Mesothelial cell of epicardium (in vitro differentiated cells): ENCODE measurements at places on chromosomes 16 and 17. TPM values are rescaled to one million over a fixed set of nuclear protein-coding genes. Genes with fewer than 3 reads are reported as not detected.
A peak's percentile ranks its signal among the peaks of the same experiment; 100 is the strongest.

GRCh38 chr16:13110124-13110796, 208.9 kb downstream of the SHISA9 start:
- H3K4me3 ChIP-seq, result no peak overlapping the region
- H3K27me3 ChIP-seq, result no peaks in the 10 kb centered on the region
- no peak overlapping the region for H3K27ac ChIP-seq
- no peaks in the 10 kb centered on the region for H3K36me3 ChIP-seq
- DNase-seq, result no peak

Gene WNT9B
- total RNA-seq, result 1.2 to 2.0 TPM (median 1.6 TPM) in 3 replicates

GRCh38 chr16:20372701-20373100, 20.2 kb upstream of the UMOD start:
- no peak overlapping the region for H3K27ac ChIP-seq
- H3K27me3 ChIP-seq, result peaks cover 49% of the 10 kb centered on the region
- H3K36me3 ChIP-seq, result no peaks in the 10 kb centered on the region

GRCh38 chr17:68785565-68786486, 169.4 kb downstream of the ABCA8 start:
- no peak for DNase-seq
- peaks cover 40% of the 10 kb centered on the region for H3K27me3 ChIP-seq
- no peak overlapping the region for H3K27ac ChIP-seq

DNA sequence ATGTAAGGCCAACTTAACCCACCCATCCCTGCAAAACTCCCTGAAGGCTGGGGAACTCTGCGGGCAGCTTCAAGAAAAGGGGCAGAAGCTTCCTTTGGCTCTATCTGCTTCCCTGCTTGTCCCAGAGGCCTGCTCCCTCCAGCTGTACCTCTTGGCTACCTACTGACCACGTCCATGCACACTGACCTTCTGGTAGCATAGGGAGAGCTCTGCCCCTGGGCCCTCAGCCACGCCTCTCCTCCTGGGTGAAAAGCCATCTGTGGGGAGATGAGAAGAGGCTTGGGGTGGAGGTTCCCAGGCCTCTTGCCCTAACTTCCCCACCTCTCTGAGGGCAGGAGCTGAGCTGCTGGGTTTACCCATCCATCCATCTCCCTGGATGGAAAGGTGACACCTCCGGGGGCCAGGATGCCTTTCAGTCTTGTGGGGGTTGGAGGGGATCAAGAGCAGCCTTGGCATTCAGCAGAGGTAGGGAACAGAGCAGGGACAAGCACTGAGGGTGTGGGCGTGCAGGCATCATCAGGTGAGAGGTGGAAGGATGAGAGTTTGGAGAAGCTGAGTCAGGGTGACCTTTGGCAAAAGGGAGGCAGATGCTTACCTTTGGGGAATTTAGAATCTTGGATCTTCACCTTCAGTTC, 23.4 kb upstream of the MFSD6L start:
- H3K36me3 ChIP-seq, result no peaks in the 10 kb centered on the region
- H3K4me1 ChIP-seq, result peaks cover 3% of the 10 kb centered on the region
- no peak overlapping the region for H3K27ac ChIP-seq
- DNase-seq, result peak; percentile 35
- H3K4me3 ChIP-seq, result no peak overlapping the region

DNA sequence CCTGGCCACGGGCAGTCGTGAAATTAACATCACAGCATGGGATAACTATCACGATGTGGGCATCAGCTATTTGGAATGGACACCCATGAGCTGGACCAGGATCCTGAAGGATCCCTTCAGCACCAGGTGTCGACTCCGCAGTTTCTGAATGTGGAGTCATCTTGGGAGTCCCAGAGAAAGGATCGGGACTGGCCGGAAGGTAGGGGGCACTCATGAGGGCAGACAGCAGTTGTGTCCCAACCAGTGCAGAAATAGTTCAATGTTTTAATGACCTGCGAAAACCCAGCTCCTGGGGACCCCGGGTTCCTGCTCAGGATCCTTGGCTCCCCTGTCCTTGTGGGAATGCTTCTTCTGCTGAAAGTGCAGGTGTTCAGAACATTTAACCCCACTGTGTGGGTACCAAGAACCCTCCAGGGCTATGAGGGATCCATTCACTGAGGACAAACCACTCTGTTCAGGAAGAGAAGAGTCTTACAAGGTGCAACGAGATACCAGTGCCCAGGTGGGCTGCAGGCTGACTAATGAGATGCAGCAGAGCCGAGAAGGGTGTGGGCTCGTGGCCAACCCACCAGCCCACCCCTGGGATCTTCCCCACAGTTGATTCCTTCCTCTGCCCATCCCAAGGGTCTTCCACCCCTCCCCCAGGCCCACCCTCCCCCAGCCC, 154.8 kb downstream of the SALL1 start:
- peaks cover 11% of the 10 kb centered on the region for H3K27me3 ChIP-seq
- no peaks in the 10 kb centered on the region for H3K4me1 ChIP-seq
- H3K4me3 ChIP-seq, result no peak overlapping the region
- DNase-seq, result no peak
- H3K27ac ChIP-seq, result no peak overlapping the region

Gene JPH3
- 15.1 to 16.8 TPM (median 15.4 TPM) in 3 replicates for total RNA-seq

Gene MYH3
- total RNA-seq, result 3.7 to 4.3 TPM (median 3.7 TPM) in 3 replicates

- H3K27ac ChIP-seq, result peak overlapping the region; percentile 81
- H3K4me1 ChIP-seq, result peaks cover 70% of the 10 kb centered on the region
- DNase-seq, result no peak
- no peaks in the 10 kb centered on the region for H3K27me3 ChIP-seq
- peak overlapping the region; percentile 75 for H3K4me3 ChIP-seq
These were observed 25.7 kb downstream of the ARHGAP23 start for GRCh38 chr17:38453951-38454421.
